Tibial artery (tissue), 4 donors: ENCODE measurements at places on chromosomes 11 and 22.

DNA sequence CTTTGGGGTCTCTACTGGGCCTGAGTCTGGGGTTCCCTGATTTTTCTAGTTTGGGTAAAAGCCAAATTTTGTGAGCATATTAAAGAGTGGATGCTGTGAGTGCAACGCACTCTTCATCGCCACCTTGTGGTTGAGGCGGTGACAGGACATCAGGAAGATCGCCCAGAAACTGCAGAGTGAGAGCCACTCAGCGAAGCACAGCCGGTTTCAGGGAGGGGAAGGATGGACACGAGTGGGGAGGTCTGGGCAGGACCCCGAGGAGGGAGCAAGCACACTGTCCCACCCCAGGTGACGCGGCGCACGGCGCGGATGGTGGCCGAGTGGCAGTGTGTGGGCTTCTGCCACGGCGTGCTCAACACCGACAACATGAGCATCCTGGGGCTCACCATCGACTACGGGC, 9.1 kb downstream of the SELENOO start:
- DNase-seq = no peak

GRCh38 chr11:17186932-17187692, 20.7 kb downstream of the PIK3C2A start:
- DNase-seq = no peak

DNA sequence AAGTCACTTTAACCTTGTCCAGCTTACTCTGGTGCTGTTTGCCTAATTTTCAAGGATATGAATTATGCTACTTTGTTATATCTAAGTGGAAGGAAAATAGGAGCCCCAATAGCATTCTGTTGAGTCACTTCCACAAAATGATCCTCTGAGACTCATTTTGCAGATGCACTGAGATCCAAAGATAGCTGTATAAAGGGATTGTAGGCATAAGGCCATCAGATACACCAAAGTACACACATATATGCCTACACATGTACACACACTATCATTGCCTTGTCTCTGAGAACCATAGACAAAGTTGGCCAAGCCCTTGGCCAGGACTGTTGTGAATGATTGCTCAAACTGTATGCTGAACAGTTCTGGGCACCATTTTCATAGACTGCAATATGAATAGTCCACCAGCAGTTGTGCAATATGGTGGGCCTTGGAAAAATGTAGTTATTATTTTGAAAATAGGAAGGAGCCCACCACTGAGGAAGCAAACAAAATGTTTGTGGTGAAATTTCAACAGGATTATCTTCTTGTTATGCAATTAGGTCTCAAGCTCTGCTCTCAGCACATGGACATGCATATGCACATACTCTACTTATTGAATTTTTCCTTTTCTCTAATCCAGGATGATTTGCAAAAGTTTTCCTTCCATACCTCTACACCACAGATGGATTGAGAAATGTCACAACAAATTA, 186.0 kb upstream of the CTSC start:
- no peak for DNase-seq

DNA sequence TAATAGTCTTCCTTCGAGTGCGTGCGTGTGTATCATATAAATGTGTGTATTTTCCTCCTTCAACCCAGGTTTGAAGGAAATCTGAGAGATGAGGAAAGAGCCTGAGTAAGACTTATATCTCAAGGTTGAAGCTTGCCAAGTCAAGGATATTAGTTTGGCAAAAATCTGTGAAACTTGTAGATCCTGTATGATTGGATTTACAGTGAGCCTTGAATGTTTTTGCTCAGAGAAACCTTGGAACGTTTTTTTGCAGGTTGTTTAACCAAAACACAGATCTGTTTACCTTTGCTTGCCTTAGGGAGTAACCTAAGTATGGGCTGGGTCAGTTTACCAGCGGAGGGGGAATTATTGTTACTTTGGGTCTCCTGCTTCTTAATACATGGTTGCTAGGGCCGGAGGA, 35.9 kb upstream of the SORL1-AS1 start:
- no peak for DNase-seq

DNA sequence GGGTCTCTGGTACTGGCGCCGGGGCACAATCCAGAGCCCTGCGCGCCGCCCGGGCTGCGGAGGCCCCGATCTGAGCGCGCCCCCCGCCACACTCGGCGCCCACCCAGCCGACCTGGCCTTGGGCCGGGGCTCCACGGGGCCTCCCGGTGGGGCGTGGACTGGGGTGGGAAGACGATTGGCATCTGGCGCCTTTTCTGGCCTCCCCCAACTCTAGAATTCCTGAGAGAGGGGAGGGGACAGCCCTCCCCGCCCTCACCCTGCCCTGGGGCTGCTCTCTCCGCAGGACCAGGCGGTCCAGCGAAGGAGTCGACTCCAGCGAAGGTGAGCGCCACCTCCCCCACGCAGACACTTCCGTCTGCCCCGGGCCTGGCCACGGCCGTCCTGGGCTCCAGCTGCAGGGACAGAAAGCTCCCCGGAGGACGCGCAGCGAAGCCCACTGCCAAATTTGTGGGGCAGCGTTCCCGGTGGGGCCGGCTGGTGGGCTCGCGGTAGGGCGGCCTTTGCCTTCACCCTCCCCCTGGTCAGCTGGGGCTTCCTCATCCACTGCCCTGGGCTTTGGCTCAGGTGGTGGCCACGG, 593 bp downstream of the SSH3 start:
- DNase-seq = peak; percentile 69

GRCh38 chr11:45803971-45804760, 783 bp upstream of the SLC35C1 start:
- peak; percentile 90 for DNase-seq

DNA sequence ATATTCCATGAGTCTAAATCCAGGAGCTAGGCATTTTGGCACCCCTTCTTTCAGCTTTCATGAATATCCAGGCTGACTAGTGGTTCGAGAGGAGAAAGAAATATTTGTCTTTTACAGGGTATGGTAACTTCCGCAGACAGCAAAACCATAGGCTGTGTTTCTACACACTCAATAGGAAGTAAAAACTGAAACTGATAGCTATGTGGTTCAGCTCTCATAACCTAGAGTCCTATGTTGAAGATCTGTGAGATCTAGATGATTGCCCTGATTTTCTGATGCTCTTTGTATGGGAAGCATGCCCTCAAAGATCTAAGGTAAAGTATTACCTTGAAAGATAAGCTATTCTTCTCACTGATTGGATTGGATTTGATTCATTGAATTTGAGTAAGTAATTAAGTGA, 118.3 kb downstream of the CD44 start:
- no peak for DNase-seq

- no peak for DNase-seq
These were observed 26.7 kb upstream of the DDI1 start for GRCh38 chr11:104009744-104010143.

- DNase-seq = no peak
These were observed 40.8 kb upstream of the ST14 start for GRCh38 chr11:130118636-130119387.

GRCh38 chr11:45444796-45445195, 158.7 kb upstream of the SYT13 start:
- no peak for DNase-seq
